ENCODE measurements at places on chromosomes 12 and 14. TPM values are rescaled to one million over a fixed set of nuclear protein-coding genes. Genes with fewer than 3 reads are reported as not detected.
A peak's percentile ranks its signal among the peaks of the same experiment; 100 is the strongest.

DNA sequence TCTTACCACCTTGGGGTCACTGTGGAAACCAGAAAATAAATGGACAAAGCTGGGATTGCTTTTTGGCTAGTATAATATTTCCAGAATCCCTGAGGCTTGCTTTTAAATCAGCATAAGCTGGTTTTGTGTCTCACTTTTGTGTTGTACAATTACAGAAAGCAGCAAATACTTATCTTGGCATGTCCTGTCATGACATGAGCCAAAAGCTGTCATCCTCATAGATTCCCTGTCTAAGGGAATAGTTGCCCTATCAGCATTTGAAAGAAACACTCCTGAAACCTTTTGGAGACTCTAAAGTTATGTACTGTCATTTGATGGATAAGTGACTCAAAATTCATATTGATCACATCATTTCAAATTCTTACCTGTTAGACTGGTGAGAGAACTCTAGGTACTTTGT lies 987.2 kb downstream of the NRXN3 start:
- DNase-seq = no peak

DNA sequence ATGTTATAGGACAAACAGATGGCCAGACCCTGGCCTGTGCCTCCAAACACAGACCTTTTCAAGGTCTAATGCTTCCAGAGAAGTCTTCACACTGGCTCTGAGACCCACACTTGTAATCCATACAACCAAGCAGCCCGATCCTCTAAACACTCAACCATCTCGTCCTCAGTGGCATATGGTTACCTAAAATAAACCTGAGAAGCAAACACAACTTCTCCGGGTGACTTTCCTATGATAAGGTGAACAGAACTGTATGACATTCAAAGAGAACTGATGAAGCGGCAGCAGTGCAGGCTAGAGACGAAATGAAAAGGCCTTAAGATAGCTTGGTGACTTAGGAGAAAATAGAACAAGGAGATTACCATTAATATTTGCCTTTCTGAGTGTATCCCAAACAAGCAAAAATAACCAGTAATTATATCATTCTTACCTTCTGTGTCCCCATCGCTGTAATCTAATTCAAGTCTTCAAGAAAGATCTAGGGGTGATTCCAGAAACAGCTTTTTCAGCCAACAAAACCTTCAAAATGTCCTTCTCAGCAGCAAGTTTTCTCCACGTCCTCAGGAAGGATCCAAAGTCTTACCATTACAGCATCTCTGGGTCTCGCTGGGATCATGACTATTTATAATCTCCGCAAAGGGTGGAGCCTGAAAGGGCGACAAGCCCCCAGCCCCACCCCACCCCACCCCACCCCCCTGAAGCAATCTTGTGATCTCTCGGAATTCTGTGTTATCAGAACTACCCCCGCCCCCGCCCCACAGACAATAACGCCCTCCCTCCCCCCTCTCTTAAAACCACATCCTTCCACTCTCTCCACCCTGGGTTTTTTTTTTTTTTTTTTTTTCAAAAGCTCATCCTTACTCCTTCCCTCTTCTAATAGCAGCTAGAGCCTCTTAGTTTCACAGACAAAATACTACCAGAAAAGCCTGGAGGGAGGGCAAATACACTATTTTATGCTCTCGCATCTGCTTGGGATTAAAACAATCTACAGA lies at the start of gene SLC2A3:
TSS of gene SLC2A3 (minus strand) at position 598 of the 992 bp plus-strand sequence. CDS start at position 445, 153 bp downstream.
- peak; percentile 32 for DNase-seq

SSPN gene
- total RNA-seq = 114 TPM

- no peak for DNase-seq
Measured at GRCh38 chr14:74281069-74281468, 21.7 kb downstream of the ABCD4 start.

Measured in left cardiac atrium (tissue), 4 donors.